ENCODE measurements at places on chromosomes 3 and 15.

- no peak for DNase-seq
These were observed 42.0 kb downstream of the PML start for GRCh38 chr15:74036271-74037170.

DNA sequence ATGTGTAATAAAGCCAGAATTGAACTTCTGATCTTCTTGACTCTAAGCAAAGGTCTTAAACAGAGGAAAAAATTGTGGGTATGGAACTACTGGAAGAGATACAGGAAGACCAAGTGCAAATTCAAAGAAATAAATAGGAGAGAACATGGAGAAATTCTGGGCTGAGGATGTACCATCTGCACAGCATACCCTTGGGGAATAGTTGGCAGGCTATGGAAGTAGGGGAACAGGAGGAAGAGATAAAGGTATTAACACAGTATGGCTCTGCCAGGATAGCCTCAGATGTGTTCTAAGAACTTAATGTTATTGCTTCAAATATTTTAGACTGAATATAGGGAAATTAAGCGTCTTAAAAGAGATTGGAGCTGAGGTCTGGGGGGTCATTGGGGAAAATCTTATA, 485.4 kb downstream of the CNTN3 start:
- DNase-seq, result no peak

DNA sequence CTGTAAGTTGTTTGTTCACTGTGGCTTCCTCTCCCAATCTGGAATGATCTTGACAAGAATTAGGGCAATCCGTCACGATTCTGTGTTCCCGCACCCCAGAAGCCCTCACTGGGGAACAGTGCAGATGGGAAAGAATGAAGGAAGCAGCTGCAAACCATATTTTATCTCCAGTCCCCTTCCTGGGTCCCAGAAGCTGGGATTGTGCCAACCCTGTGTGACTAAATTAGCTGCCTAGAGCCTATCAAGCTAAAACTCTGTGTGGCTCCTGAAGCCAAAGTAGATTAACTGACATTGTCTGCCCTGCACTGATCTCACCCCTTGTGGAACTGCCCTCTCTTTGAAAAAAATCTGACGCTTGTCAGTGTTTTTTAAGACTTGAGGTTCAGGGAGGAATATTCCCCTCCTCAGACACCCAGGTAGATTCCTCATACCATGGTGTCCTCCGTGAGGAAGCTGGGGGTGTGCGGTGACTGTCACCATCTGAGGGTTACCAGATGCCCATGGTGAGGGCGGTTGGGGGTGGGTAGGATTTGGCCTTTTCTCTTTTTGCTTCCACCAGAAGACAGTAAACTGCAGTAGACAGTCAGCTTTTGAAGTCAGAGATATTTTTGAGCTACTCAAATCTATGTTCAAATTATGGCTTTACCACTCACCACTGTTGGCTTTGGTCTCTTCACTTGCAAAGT, 358.3 kb upstream of the TPM1 start:
- DNase-seq, result no peak

DNA sequence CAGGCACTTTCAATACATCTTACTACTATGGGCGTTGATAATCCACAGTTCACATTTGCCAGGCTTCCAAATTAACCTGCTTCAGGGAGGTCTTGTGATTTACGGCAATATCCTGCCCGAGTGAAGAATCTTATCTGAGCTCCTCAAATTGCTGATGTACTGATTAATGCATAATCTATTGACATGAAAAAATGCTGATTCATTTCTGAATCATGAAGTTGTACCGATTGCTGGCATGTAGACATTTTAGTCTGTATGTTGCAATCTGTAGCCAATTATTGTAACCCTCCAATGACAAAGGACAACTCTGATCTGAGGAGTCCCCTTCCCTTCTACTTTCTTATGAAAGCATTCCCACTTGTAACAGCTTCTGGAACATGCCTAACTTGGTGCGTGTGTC, 97.2 kb downstream of the SEC22A start:
- no peak for DNase-seq

GRCh38 chr3:166435469-166436057, 598.3 kb upstream of the BCHE start:
- DNase-seq, result no peak

DNA sequence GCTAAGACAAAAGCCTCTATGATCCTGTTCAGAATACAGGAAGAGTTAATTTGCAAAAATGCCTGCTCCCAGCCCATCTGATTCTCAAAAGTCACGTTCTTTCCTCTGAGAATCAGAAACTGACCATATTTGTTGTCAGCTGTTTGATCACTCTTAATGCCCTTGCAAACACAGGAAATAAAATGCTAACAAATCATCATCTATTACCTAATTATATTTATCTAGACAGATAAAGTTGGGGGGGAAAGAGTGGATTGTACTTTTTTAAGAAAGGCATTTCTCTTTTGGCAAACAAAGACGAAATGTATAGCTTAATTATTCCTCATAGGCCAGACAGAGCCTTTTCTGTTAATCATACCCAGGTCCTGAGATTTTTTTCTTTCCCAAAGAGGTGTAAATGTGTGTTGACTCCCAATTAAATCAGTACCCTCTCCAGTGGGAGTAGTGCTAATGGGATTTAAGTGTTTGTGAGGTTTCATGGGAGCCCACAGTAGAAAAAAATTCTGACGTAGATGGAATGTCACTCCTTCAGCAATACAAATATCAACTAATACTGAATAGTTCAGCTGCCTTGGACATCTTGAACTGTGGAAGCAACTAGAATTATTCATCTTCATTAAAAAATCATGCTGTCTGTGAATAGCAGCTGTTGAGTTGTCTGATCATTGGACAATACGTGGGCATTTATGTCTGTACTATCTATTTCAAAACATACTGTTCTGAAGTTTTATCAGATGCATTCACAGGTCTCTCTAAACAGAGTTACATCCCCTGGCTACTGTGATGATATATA, 22.5 kb upstream of the BNIP2 start:
- DNase-seq, result no peak

- no peak for DNase-seq
These were observed 94.4 kb downstream of the ST6GAL1 start for GRCh38 chr3:187024536-187025226.

DNA sequence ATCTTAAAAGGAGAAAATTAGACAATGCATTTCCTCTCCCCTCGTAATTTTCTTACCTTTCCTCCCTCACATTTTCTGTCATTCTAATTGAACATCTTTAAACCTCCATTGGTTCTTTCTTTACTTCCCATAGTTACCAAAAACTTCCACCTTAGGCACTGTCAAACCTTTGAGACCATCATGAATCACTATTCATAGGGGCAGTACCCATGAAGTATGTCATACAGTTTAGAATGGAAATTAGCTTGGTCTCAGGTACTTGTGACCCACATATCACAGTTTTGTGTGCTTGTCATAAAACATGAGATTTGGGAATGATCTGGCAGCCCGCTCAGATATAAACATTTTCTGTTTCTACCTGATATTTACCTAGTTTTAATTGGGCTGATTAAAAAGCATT, 50.1 kb downstream of the KCNMB3 start:
- no peak for DNase-seq

- DNase-seq, result no peak
These were observed 464.1 kb upstream of the RARB start for GRCh38 chr3:24963762-24964625.

- DNase-seq, result no peak
These were observed 230.0 kb downstream of the TUSC7 start for GRCh38 chr3:116939550-116939949.

- no peak for DNase-seq
These were observed 53.2 kb downstream of the FBN1 start for GRCh38 chr15:48592221-48592731.

DNA sequence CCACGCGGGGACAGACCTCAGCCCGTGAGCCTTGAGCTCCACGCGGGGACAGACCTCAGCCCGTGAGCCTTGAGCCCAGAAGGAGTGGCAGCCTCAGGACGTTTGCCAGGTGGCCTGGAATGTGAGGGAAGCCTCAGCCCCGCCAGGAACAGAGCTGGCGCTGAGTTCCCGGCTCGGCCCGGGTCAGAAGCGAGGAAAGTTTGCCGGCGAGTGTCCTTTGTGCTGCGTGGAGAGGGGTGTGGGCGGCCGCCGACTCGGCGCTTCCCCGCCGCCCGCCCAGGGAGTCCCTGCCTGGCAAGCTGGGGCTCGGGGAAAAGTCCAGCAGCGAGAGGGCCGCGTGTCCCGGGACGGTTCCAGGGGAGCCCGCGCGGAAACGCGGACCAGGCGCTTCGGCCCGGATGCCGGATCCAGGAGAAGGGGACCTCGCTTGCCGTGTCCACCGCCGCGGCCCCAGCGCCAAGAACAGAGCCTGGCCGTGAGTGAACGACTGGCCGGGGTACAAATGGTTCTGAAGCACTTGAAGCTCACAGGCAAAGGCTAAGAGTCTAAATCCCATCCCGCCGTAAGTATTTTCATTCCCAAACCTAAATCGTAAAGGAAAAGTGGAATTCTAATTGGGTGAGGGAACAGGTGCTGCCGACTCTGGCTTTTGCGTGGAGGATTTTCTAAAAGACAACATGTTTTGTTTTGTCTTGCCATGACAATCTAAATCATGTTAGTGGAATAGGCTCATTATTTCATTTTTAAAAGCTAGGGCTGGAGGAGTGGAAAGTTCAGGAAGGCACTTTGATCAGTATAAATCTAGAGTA, 1.7 kb downstream of the LRRN1 start:
- no peak for DNase-seq

- DNase-seq, result no peak
These were observed 3.8 kb downstream of the CMTM7 start for GRCh38 chr3:32395496-32395895.

DNA sequence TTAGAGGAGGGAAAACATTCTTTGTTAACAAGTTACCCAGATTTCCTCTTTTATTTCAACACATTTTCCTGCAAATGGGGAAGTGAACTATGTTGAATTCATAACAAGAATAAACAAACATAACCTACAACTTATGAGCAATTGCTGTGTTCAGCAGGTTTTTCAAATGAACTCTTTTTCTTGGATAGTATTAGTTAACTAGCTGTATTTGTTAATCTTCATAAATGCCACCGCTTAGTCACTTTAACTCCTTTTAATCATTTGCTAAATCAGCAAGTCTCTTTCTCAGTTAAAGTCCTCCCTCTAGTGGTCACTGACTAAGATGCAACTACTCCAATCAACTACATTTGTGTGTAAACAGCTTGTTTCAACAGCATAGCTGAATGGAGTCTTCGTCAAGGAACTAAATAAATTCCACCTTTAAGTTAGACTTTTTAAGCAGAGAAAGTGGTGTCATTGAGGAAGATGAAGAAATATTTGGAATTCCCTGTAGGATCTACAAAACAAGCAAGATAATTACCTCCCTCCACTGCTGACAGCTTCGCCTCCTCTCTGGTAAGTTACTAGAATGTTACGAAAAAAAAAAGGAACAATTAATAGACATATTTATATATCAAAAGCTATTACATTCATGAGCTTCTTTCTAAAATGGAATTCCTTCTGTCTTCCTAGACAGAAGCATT, 1122.0 kb downstream of the ROBO1 start:
- peak; percentile 62 for DNase-seq

- DNase-seq, result no peak
These were observed 19.3 kb upstream of the PYDC2 start for GRCh38 chr3:191441687-191442086.

GRCh38 chr3:127092368-127092767, 100.6 kb upstream of the PRR23E start:
- DNase-seq, result no peak

GRCh38 chr15:69134791-69135190, 25.6 kb upstream of the GLCE start:
- DNase-seq, result no peak

GRCh38 chr3:168581771-168582225, 486.1 kb upstream of the GOLIM4 start:
- no peak for DNase-seq

- DNase-seq, result no peak
These were observed 423.0 kb downstream of the ZBBX start for GRCh38 chr3:166957121-166957520.

GRCh38 chr3:174168026-174168425, 691.1 kb upstream of the NAALADL2 start:
- DNase-seq, result no peak

GRCh38 chr3:137360531-137361201, 402.9 kb downstream of the IL20RB start:
- no peak for DNase-seq

GRCh38 chr3:153640689-153641665, 479.0 kb downstream of the RAP2B start:
- DNase-seq, result no peak

DNA sequence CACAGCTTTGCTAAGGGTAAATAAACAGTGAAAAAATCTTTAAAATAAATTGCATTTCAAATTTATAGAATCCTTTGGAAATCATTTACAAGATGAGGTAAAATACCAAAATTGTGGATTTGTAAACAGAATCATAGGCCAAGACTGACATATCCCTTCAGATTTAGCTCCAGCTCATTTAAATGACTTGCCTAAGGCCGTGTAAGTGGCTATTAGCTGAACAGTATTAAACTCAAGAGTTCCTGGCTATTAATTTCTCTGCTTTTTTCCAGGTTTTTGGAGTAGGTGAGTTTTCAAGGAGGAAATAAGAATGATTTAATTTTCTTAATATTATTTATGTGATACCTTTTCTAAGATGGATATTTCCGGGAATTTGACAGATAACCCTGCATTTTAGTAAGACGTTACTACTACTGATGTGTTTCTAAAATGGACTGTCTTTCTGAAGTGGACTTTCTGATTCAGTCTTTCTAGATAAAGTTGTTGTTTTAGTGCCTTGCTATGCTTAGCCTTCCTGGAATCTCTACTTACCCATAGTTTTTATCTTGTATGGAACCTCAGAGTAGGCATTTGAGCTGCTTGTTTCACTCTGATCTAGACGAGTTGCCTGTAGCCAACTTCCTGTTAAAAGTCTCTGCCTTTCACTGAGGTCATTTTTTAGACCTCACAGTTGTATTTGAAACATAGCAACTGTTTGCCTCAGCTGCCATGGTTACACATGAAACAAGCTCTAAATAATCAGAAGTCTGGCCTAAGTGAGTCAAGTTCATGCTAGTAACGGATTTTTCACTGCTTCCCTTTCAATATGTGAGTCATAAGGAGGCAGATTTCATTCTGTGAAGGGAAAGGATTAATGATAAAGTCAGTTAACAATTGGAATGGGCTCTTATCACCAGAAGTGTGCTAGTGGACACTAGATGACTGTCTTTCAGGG, 127.0 kb downstream of the KLHL25 start:
- no peak for DNase-seq

DNA sequence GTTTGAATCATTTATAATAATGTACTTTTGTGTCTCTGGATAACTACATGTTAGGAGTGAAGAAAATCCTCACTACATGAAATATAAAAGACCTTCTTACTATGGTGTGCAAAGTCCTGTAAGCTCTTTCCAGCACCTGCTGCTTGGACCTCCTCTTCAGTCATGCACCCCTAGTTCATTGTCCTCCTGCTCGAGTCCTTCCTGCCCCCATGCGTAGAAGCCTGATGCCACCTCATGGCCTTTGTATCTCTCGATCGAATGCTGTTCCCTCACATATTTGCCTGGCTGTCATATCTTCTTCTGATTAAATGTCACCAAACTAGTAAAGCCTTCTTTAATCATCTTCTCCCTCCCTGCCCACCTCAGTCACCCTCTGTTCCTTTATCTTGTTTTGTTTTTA, 49.9 kb upstream of the SUCLG2 start:
- no peak for DNase-seq

DNA sequence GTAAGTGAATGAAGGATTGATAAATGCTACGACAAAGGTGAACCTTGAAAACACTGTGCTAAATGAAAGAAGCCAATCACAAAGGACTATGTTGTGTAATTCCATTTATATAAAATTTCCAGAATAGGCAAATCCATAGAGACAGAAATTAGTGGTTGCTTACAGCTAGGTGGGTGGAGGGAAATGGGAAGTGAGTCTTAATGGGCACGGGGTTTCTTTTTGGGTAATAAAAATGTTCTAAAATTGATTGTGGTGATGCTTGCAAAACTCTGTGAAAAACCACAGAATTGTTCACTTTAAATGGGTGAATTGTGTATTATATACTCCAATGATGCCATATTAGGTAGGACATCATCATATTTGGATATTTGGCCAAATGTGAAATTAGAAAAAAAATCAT, 20.9 kb upstream of the TEX9 start:
- DNase-seq, result no peak

All from NCI-H748 treated with DMSO at 0.1 percent for 48 hours (cell line).